ENCODE measurements at places on chromosomes 6 and 20. TPM values are rescaled to one million over a fixed set of nuclear protein-coding genes. Genes with fewer than 3 reads are reported as not detected.

Gene ORC3
- total RNA-seq: 23.1 TPM

- H3K36me3 ChIP-seq: no peaks in the 10 kb centered on the region
- no peak for DNase-seq
- H3K4me1 ChIP-seq: no peaks in the 10 kb centered on the region
- no peak overlapping the region for H3K4me3 ChIP-seq
- H3K27me3 ChIP-seq: peaks cover 2% of the 10 kb centered on the region
- H3K27ac ChIP-seq: no peak overlapping the region
These were observed 20.0 kb downstream of the PNLDC1 start for GRCh38 chr6:159819932-159820640.

Gene CHMP4B
- 90.6 TPM for total RNA-seq

Gene TMC2
- total RNA-seq: not detected

GRCh38 chr6:168105813-168106632 is 27.0 kb upstream of the FRMD1 start:
- H3K27ac ChIP-seq: peak overlapping the region; percentile 4
- peaks cover 23% of the 10 kb centered on the region for H3K27me3 ChIP-seq
- DNase-seq: no peak
- no peak overlapping the region for H3K4me3 ChIP-seq
- H3K4me1 ChIP-seq: peaks cover 6% of the 10 kb centered on the region
- no peaks in the 10 kb centered on the region for H3K36me3 ChIP-seq

- no peak within 1 kb of the TSS for H3K4me3 ChIP-seq
- H3K4me1 ChIP-seq: no peaks in the 10 kb centered on the region
- H3K36me3 ChIP-seq: no peaks in the 10 kb centered on the region
- no peak for DNase-seq
These were observed at the start of gene TULP1 for GRCh38 chr6:35512740-35513139. Gene TULP1 (minus strand): TSS chr6:35512896. CDS start chr6:35512858, 38 bp downstream.

Gene CENPQ
- total RNA-seq: 3.4 TPM
